ENCODE measurements at places on chromosomes 7 and 10.

DNA sequence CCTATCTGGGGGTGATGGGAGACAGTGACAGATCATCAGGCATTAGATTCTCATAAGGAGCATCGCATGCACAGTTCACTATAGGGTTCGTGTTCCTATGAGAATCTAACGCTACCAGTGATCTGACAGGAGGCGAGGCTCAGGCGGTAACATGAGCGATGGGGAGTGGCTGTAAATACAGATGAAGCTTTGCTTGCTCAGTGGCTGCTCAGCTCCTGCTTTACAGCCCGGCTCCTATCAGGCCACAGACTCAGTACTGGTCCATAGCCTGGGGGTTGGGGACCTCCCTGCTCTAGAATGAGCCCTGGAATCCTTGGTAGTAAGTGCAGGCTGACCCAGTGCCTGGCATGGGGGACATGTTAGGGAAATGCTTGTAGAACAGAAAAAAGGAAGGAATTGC is 426.0 kb downstream of the TYW1 start:
- no peak for DNase-seq

GRCh38 chr10:2076528-2076927 is 339.2 kb upstream of the ADARB2 start:
- no peak for DNase-seq

- DNase-seq, result no peak
These were observed 22.9 kb upstream of the UTF1 start for GRCh38 chr10:133207041-133207600.

DNA sequence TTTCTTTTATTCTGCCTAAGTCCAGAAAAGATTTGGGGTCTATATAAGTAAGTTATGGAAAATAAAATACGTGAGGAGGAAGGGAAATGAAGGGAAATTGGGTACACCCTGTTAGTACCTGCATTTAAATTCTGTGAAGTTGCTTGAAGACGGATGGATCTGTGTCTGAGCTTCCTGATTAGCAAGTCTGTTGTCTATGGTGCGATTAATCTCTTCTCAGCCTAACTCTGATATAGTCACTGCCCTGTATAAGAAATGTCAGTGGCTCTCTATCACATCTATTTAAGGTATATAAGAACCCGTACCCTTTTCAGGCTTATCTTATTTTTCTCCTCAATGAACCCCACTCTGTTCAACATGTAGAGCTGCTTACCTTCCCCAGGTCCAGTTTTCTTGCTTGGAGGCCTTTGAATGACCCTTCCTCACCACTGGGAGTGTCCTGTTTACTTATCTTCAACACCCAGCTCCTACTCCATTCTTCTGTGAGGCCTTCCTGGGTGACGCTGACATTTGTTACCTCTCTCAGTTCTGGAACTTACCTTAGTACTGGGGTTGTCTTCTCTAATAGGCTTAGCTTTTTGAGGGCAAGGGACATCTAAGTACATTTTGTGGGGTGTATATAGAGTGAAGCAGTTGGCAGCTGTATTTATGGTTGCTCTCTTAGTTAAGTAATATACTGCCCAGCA is 149.6 kb upstream of the PRPS1L1 start:
- DNase-seq, result no peak

GRCh38 chr7:94439893-94440381 is 45.2 kb downstream of the COL1A2 start:
- no peak for DNase-seq

- DNase-seq, result no peak
These were observed 515.2 kb downstream of the REEP3 start for GRCh38 chr10:64036321-64036930.

GRCh38 chr10:102808380-102808779 is 28.8 kb downstream of the CYP17A1 start:
- no peak for DNase-seq

GRCh38 chr10:98391578-98391991 is 23.4 kb downstream of the PYROXD2 start:
- no peak for DNase-seq

GRCh38 chr7:117631652-117632051 is 151.8 kb downstream of the CFTR start:
- no peak for DNase-seq

DNA sequence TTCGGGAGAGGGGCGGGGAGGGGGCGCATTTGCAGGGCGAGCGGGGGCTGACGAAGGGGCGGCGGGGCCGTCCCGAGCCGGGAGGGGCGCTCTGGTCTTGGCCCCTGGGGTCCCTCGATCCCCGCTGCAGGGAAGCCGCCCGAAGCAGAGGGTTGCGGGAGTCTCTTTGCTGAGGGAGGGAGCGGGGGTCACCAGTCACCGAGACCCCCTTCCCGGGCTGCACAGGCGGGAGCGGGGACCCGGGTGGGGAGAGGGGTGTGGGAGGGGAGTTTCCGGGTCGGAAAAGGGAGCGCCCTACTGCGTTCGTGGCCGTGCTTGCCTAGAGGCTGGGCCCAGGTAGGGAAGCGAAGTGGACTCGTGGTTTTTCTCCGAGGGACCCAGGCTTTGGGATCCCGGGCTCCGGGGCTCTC is 422 bp downstream of the AP1S1 start:
- no peak for DNase-seq

GRCh38 chr7:81367326-81367931 is 402.4 kb downstream of the HGF start:
- no peak for DNase-seq

DNA sequence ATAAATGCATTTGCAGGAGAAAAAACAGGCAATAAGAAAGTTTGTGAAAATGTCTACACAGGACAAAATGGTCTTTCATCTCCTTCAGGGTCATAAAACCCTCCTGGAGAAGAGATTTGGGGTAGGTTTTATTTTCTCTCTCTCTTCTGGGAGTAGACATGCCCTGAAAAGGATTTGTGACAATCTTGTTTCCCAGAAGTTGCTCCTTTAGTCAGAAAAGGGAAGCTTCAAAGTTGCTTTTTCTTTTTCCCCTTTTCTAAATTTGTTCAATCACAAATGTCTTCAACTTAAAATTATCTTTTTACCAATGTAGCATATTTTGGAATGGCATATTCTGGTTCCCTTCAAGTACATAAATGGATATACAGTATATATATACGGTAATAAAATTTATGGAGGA is 9.4 kb upstream of the ANKRD22 start:
- DNase-seq, result no peak

GRCh38 chr10:114755537-114755936 is 66.0 kb upstream of the FHIP2A start:
- no peak for DNase-seq

DNA sequence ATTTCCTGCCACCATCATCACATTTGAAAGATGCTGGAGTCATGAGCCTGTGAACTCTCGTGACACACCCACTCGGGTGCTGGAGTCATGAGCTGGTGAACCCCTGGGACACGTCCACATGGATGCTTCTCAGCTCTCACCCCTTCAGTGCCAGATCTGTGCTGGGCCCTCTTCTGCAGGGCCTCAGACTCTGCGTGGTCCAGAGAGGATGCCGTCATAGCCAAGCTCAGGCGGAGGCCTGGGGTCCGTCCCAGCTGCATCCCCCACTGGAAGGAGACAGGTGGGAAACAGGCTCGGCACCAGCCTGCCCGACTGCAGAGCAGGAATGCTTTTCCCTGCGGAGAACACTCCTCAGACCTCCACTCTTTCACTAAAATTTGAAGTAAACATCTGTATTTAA is 156.5 kb upstream of the PPP2R2D start:
- DNase-seq, result no peak

- DNase-seq, result no peak
These were observed 91.5 kb downstream of the SEMA3D start for GRCh38 chr7:85095366-85095765.

- DNase-seq, result no peak
These were observed 66.5 kb downstream of the EPDR1 start for GRCh38 chr7:37986908-37987330.

GRCh38 chr7:146791344-146792285 is 675.0 kb downstream of the CNTNAP2 start:
- no peak for DNase-seq

- no peak for DNase-seq
These were observed 96.9 kb downstream of the UBE3C start for GRCh38 chr7:157235357-157236333.
